Naive B cell (primary cell): ENCODE measurements at places on chromosomes 4 and X. TPM values are rescaled to one million over a fixed set of nuclear protein-coding genes. Genes with fewer than 3 reads are reported as not detected.

DNA sequence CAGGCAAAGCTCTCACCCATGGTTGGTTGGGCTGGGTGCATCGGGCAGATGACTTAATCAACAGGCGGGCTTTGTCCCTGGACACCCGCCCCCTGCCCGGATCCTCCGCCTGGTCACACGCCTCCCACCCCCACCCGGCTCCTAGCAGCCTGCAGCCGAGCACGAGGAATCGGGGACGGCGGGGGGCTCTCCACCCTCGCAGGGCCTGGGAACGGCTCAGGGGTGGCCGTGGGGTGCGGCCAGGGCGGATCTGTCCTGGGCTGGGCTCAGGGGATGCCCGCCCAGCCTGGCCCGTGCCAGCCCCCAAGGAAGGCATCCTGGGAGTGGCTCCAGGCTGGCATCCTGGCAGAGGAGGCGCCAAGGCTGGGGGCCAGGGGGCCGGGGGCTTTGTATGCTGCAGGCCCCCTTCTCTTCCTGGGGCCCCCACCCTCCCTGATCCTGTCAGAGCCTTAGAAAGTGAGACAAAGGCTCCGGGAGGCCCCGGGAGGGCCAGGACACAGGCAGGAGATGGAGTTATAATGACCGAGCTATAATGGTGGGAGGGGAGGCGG, 32.5 kb upstream of the FGFR3 start:
- DNase-seq = no peak

GRCh38 chr4:152643153-152644035, 36.4 kb downstream of the TMEM154 start:
- peak; percentile 72 for DNase-seq

- no peak for DNase-seq
These were observed 234.6 kb downstream of the AFAP1 start for GRCh38 chr4:7705062-7705461.

GRCh38 chr4:797066-797465, 28.9 kb downstream of the CPLX1 start:
- no peak for DNase-seq

GRCh38 chrX:114162068-114162735, 421.7 kb upstream of the HTR2C start:
- DNase-seq = no peak

DNA sequence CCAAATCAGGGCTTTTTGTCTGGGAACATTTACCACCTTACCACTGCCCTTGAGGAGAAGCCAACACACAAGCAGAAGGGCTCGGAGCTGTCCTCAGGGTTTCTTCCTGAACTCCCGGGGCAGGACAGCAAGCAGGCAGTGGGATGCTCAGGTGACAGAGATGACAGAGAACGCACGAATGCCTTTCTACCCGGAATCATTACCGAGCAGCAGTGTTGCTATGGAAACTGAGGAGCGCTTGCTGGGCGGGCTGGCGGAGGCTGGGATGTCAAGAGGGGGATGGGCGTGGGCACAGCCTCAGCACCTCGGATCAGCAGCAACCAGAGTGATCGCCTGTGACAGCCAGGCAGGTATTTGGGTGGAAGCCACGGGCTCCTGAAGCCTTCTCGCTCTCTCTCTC, 17.8 kb downstream of the SSR4 start:
- no peak for DNase-seq

- no peak for DNase-seq
These were observed 48.3 kb downstream of the STBD1 start for GRCh38 chr4:76354517-76355473.

The ASMT gene
- polyA plus RNA-seq = not detected

The NSUN7 gene
- 3.2 TPM for polyA plus RNA-seq
